GM23338 (cell line): ENCODE measurements at places on chromosomes 7 and 10.
A peak's percentile ranks its signal among the peaks of the same experiment; 100 is the strongest.

DNA sequence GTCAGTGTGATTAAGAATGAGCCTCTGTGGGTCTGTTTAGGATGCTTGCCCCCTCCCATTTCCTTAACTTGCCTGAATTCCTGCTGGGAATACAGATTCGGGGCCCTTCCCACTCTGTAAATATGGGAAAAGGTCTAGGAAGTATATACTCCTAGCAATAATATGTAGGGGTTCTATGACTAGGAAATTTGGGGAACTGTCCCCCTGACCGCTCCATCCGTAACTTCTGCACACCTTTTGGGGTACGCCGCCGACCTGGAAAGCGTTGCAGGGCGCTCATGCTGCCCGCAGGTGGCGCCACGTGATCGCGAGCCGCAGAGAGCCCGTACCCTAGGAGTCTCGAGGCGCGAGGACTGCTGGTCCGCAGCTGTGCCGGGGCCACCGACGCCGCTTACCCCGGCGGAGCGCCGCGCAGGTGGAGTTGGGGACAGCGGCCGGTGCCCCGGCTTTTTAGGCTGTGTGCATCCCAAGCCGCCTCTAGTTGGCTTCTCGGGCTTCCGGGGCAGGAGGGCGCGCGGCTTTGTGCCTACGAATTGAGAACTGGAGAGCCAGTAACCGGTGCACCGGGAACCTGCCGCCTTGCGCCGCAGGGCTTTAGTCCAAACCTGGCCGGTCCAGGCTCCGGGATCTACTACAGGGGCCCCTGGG is 656 bp upstream of the CNNM2 start:
- peak; percentile 91 for DNase-seq

- peak; percentile 85 for DNase-seq
Measured at GRCh38 chr7:101733713-101734475, 83.5 kb upstream of the CUX1 start.

DNA sequence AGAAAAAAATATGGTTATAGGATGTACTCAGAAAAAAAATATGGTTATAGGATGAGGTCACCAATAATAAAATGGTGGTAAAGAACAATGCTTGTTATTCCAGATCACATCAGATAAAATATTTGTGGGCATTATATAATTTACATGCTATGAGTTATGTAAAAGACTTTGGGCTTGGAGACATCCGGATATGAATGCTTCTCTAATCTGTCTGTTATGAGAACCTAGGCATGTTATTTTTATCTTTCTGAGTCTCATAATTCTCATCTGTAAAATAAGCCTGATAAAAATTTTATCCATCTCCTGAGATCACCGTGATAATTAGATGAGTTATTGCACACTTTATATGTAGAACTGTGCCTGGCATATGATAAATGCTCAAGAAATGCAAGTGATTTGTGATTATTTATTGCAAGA is 37.8 kb downstream of the DKK1 start:
- DNase-seq, result no peak

DNA sequence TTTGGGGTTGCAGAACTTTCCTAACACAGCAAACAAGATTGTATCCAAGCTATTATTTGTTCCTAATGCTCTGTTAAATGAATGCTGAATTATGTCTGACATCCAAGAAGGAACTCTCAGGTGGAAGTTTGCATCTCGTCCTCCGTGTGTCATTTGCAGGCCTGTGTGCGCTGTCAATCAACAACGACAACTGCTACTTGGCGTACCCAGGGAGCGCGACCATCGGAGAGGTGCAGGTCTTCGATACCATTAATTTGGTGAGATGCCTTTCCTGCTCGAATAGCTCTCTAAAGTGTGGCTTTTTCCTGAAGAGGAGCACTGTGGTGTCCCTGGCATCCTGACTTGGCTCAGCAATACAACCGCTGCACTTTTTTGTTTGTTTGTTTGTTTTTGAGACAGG is 26.9 kb downstream of the WIPI2 start:
- no peak for DNase-seq

GRCh38 chr10:124177180-124177518 is 83.8 kb upstream of the CHST15 start:
- DNase-seq, result no peak

DNA sequence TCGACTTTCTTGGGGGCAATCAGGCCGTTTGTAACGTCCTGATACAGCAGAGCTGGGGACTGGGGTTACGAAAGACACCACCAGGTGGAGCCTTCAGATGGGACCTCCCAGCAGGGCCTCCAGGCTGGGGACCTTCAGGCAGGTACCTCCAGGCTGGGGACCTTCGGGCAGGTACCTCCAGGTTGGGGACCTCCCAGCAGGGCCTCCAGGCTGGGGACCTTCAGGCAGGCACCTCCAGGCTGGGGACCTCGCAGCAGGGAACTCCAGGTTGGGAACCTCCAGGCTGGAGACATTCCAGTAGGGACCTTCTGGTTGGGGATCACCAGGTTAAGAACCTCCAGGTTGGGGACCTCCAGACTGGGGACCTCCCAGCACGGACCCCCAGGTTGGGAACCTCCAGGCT is 23.5 kb upstream of the GPR146 start:
- no peak for DNase-seq

DNA sequence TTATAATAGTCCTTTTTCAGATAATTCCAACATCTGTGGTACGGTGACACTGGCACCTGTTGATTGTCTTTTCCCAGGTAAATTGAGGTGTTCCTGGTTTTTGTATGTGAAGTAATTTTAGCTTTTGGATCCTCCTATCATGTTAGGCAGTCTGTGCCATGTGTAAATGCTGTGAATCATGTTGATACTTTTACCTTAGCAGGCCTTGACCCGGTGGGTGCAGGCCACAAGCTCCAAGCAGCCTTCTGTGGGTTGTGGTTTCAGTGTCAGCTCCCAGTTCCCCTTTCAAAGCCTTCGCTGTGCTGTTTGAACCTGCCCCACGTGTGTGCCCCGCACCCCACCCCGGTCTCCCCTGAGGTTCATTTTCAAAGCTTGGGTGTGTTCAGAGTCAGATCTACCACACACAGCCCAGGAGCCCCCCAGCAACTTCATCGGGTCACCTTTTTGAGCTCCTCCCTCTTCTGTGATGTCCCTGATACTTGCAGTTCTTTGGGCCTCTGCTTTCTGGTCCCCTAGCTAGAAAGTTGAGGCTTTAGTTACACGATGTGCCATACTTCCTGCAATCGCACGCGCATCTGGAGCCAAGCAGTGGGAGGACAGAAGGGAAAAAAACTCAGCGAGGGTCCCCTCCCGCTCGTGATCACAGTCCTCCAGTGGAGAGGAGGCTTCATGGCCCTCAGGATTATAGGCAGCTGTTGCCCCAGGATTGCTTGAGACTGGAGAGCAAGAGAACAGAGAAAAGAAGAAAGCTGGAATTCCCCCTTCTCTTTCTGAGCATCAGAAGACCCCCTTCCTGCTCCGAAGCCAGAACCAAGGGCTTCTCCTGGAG is 8.7 kb upstream of the BHLHA15 start:
- DNase-seq, result no peak

DNA sequence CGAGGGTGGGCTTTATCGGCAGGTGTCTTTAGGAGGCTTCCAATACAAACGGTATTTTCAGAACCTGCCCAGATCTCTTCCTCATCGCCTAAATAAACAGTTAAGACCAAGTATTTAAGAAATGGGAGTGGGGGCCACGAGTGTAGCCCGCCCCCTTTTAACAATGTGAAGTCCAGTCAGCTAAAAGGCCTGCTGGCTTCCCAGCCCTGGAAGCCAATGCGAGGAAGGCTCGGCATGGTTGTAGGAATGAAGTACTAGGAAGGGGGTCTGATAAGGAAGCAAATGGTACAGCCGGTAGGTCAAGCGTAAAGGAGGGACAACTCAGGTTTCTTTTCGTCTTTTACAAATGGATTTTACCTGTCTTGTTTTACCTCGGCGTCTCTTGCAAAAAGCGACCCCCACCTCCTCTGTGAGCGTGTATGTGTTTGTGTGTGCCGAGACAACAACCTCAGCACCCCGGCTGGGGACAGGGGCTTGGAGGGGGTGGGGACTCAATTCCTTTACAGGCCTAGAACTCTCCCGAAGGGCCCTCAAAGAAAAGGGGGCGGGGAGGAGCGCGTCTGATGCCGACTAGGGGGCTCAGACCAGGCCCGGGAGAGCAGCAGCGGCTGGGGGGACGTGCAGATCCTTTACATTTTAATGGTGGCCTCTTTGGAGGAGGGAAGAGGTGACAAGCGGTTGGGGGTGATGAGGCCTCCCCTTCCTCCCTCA is 147.6 kb downstream of the GPR85 start:
- DNase-seq, result peak; percentile 87

DNA sequence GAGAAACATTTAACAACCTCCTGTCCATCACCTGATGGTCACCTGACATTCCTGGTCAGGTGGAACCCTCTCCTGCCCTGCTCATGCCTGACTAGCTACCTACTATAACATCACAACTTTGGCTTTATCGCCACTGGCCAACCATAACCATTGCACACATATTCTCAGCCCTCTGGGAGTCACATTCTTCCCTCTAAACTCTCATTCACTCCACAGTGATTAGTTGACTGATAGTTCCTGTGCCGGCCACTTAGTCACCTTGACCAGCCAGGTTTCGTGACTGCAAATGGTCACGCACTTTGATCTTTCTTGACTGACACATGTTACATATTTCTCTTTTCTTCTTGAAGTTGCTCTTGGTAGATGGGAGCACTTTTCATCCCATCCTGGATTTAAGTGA is 50.1 kb downstream of the GNAI1 start:
- DNase-seq, result no peak

DNA sequence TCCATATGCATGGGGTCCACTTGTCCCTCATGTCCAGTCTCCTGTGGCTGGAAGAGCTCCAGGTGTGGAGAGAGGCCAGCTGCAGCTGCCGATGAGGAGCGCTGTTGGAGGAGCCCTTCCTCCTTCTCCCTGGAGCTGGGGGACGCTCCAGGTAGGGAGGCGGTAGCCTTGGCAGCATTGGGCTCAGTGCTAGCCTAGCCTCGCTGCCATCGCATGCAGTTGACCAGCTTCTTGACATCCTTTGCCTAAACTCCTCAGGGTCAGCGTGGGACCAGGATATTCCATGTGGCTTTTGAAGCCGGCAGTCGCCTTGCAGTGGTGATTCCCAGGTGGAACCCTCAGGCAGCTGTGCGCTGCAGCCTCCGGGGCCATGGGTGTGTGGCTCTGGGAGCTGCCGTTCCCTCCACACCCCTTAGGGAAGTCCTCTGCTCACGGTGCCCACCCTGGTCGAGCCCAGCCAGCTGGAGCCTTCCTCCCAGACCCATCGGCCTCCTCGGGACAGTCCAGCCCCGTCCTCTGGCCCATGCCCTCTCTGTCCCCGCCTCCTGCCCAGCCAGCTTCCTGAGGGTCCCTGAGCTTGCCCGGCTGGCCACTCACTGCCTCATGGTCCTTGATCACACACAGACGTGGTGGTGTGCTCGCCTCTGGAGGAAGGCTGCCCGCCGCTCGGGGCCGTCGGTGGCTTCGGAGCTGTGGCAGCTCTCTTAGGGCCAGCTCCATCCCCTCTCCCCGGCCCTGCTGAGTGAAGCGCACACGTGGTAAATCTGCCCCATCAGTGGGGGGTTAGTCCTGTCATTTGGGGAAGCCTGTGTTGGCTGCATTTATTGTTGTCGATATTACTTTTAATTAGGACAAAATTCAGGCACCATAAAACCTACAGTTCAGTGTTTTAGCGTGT is 21.2 kb downstream of the INPP5A start:
- DNase-seq, result no peak

DNA sequence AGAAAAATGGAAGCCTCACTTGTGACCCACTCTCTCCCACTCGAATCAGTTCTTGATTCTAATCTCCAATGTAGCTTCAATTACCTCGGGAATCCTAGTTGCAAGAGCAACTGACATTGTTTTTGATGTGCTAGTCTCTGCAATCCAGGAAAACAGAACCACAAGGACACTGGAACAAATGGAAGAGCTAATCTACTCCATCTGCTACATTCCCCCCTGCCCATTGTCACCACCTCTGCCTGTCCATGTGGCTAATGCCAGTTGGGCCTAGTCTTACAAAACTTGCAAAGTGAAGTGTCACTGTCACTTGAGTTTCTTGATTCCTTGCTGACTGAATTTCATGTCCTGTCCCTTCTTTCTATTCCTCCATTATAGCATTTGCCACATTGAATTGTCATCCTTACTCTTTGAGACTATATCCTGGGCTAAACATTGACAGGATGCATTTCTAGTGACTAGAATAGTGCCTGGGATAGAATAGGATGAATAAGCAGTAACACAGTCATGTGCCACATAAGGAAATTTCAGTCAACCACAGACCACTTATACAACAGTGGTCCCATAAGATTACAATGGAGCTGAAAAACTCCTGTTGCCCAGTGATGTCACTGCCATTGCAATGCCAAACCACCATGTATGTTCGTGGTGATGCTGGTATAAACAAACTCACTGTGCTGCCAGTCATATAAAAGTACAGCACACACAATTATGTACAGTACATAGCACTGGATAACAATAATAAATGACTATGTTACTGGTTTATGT is 13.5 kb downstream of the GCC1 start:
- DNase-seq, result no peak

DNA sequence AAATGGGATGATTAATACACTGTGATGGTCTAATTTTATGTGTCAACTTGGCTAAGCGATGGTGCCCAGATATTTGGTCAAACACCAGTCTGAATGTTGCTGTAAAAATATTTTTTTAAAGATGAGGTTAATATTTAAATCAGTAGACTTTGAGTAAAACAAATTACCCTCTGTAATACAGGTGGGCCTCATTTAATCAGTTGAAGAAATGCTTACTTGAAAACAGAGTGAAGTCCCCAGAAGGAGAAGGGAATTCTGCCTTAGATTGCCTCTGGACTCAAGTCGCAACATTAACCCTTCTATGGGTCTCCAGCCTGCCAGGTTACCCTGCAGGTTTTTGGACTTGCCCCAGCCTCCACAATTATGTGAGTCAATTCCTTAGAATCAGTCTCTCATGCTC is 49.8 kb upstream of the AGK start:
- DNase-seq, result no peak

- no peak for DNase-seq
Measured at GRCh38 chr7:20779041-20779440, 7.6 kb downstream of the SP8 start.

GRCh38 chr7:132239422-132239994 is 336.8 kb downstream of the PLXNA4 start:
- no peak for DNase-seq

DNA sequence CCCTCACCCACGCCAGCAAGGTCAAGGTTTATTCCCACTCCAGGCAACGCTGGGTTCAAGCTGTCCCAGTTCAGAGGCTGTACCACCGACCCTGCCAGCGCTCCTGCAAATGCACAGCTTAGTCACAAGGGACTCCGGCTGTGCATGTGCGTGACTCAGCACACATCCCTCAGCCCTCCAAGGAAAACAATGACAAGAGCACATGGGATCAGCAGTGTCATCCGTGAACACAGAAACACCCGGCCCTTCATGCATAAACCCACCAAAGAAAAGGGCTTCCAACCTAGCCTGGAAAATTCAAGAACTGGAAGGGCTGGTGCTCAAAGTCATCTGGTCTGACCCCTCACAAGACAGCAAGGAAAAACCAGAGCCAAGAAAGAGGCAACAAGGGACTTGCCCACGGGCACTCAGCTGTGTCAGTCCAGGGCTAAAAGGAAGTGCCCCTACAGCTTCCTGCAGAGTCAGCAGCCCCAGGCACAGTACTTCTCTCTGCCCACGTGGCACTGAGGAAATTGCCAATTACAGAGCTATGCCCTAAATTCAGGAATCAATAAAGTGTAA is 106.1 kb downstream of the KCNMA1 start:
- DNase-seq, result no peak

- DNase-seq, result no peak
Measured at GRCh38 chr10:93160829-93161228, 87.1 kb downstream of the CYP26A1 start.

- DNase-seq, result no peak
Measured at GRCh38 chr7:1341361-1342089, 108.9 kb downstream of the UNCX start.
